Glomerular endothelial cell (primary cell): ENCODE measurements at places on chromosomes 12 and 14. TPM values are rescaled to one million over a fixed set of nuclear protein-coding genes. Genes with fewer than 3 reads are reported as not detected.

TMPRSS12 gene
- not detected in 2 replicates for total RNA-seq

VWF gene
- total RNA-seq, result 519 and 1,804 TPM in 2 replicates

STAB2 gene
- total RNA-seq, result 0.10 and 0.12 TPM in 2 replicates

AKAP6 gene
- total RNA-seq, result 0.29 and 1.1 TPM in 2 replicates

C14orf93 gene
- 5.6 and 6.6 TPM in 2 replicates for total RNA-seq

FGF23 gene
- total RNA-seq, result not detected in 2 replicates

OR4K14 gene
- not detected in 2 replicates for total RNA-seq

NYNRIN gene
- 8.5 and 19.8 TPM in 2 replicates for total RNA-seq

LTBP2 gene
- total RNA-seq, result 251 and 261 TPM in 2 replicates

SMCO3 gene
- 0.05 and 0.12 TPM in 2 replicates for total RNA-seq

PRH2 gene
- not detected in 2 replicates for total RNA-seq

ABCD2 gene
- not detected in 2 replicates for total RNA-seq
